ENCODE measurements at places on chromosomes 13 and 19.

GRCh38 chr13:61128850-61129645, 286.6 kb downstream of the PCDH20 start:
- DNase-seq: no peak

GRCh38 chr13:51035469-51035868, 75.6 kb downstream of the C13orf42 start:
- DNase-seq: no peak

DNA sequence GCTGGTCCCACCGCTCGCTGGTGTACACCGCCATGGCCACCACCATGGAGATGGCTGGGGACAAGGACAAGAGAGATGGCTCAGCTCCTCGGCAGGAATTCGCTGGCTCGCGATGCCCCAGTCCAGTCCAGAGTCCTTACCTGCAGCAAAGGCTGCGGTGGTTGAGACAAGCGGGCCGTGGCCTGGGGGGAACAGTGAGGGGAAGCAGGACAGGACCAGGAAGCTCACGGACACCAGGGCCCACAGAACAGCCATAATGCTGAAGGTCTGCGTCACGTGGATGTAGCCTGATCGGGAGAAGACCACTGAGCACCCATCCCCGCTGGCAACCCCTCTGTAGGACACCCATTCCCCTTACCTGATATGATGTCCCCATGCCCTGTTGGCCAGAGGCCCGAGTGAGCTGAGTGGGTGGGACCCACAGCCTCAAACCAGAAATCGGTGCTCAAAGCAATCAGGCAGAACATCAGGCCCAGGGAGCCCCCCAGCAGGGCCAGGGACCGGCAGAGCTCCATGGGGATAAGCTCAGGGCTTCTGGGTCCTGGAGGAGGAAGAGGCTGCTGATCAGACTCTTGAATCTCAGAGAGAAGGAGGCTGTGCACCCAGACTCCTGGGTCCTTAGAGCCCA, 319 bp downstream of the NKG7 start:
- no peak for DNase-seq

GRCh38 chr19:40611096-40611495, 9.9 kb downstream of the LTBP4 start:
- no peak for DNase-seq

DNA sequence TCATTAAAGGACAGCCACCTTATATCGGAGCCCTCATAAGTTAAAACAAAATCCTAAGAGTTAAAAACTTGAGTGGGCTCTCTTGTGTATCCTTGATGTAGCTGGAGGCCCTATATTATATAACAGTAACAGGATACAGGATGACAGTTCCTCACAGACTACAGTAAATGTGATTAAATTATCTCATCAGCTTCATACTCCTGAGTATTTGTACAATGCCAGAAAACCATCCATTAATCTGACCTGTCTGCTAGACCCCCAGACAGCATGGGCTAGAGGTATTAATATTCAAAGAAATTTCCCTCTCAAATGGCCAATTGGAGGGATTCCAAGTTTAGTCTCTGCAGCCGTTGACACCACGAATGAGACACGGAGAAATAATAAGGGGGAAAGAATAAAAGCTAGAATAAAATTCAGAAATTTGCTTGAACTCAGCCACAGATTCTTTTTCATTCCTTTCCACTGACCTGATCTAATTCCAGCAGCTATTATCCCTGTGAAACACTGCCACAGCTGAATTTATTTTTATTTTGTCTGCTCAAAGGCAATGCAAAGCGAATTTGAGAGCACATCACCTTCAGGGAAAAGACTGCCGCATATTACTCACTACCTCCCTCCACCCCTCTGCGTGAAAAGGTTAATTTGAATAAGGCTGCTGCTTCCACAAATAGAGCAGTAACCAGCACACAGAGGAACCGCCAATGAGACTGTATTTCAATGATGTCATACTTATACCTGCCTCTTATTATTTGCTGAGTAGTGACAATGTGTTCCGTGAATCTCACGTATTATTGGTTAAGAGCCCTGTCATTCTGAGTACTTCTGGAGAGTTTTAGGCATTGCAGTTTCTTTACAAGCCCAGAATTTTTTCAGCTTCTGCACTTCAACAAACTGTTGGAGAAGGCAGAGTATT, 155.9 kb upstream of the KLF12 start:
- DNase-seq: peak; percentile 88
